Esophagus muscularis mucosa (tissue), 4 donors: ENCODE measurements at places on chromosomes 3 and 15. TPM values are rescaled to one million over a fixed set of nuclear protein-coding genes. Genes with fewer than 3 reads are reported as not detected.

Gene B3GALNT1
- 6.2 TPM for total RNA-seq

Gene SH2D7
- total RNA-seq, result not detected

DNA sequence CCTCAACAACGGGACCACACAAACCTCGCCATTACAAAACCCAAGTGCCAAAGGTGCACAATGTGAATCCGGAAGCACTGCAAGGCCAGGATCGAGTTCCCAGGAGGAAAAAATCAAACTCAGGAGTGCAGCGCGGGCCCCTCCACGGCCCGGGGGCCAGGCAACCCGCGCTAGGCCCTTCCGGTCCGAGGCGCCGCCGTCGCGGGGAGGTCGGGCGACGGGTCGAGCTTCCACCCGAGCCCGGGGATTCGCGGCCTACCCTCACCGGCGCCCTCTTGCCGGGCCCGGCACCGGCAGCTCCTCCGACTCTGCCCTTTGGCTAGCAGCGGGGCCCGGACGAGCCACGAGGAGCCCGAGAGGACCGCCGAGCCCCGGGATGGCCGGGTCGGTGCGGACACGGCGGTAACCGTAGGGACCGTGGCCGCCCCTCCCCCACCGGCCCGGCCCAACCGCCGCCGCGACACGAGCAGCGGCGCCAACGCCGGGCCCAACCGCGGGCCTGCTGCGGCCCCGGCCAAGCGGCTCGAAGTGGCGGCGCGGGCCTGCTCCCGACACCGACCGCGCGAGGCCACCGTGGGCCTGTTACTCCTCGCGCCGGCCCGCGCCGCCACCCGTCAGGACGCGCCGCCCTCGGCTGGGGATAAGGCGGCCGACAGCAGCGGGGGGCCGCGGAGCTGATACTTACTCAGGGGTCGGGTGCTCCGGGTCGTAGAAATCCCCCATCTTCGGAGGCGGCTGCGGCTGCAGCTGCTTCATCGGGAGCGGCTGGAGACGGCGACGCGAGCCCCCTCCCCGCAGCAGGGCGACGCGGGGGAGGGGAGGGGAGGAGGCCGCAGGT, 525 bp downstream of the SETD2 start:
- no peak for DNase-seq

DNA sequence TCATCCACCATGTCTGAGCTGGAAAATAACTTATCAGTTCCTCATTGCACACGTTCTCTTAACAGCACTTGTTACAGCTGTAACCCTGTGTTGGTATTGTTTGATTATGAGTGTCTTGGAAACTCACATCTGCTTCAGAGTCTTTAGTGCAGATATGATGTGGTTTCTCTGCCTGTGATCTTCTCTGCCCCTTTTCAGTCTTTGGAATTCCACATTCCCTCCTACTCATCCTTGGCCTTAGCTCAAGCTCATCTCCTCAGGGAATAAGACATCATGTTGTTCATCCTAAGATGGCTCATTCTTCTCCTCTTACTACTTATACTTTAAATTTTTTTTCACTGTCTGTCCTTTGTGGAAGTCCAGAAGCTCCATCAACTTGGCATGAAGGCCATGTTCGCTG, 77.7 kb downstream of the SYNPR start:
- no peak for DNase-seq

GRCh38 chr3:165784337-165784736, 52.9 kb downstream of the BCHE start:
- no peak for DNase-seq

Gene ECE2
- total RNA-seq, result 0.69 TPM

Gene NFKBIZ
- total RNA-seq, result 96.9 TPM

Gene EAF2
- 2.1 TPM for total RNA-seq

Gene MCF2L2
- total RNA-seq, result 1.0 TPM
